ENCODE measurements at places on chromosomes 6 and 20. TPM values are rescaled to one million over a fixed set of nuclear protein-coding genes. Genes with fewer than 3 reads are reported as not detected.

Gene TMEM200A
- 61.5 TPM for total RNA-seq

Gene POU5F1
- not detected for total RNA-seq

Gene TRIM10
- total RNA-seq, result not detected

Gene C2
- total RNA-seq, result 4.4 TPM

Gene CEBPB
- total RNA-seq, result 38.1 TPM

Gene PDE10A
- total RNA-seq, result 6.1 TPM

Gene LY6G5B
- total RNA-seq, result 4.5 TPM

Gene LIN28B
- total RNA-seq, result not detected

Gene TMEM244
- total RNA-seq, result not detected

Gene NRSN1
- total RNA-seq, result not detected

Data from fibroblast of the aortic adventitia (primary cell).